ENCODE measurements at places on chromosomes 7 and 10.

GRCh38 chr10:20855398-20856038, 41.6 kb downstream of the NEBL start:
- DNase-seq: no peak

- peak; percentile 20 for DNase-seq
These were observed at the start of gene BMPER for GRCh38 chr7:33905389-33906032. TSS of gene BMPER (plus strand) at chr7:33905539. CDS start at chr7:33905614, 75 bp downstream.

DNA sequence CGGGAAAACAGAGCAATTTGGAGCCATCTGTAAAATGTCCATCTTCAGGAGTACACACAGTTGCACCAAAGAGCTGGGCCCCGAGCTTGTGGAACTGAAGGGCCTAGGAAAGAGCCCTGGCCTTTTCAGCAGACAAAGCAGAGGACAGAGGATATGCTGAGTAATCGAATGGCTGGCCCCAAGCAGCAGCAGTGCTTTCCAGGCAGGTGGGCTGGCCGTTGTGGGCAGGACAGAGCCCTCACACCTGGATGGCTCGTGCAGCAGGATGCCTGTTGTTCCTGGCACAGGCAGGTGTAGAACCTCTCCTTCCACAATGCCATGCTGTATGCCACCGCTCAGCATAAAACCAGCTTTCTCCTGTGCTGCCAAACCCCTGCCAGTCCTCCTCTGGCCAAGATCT, 32.5 kb upstream of the TNS3 start:
- no peak for DNase-seq

DNA sequence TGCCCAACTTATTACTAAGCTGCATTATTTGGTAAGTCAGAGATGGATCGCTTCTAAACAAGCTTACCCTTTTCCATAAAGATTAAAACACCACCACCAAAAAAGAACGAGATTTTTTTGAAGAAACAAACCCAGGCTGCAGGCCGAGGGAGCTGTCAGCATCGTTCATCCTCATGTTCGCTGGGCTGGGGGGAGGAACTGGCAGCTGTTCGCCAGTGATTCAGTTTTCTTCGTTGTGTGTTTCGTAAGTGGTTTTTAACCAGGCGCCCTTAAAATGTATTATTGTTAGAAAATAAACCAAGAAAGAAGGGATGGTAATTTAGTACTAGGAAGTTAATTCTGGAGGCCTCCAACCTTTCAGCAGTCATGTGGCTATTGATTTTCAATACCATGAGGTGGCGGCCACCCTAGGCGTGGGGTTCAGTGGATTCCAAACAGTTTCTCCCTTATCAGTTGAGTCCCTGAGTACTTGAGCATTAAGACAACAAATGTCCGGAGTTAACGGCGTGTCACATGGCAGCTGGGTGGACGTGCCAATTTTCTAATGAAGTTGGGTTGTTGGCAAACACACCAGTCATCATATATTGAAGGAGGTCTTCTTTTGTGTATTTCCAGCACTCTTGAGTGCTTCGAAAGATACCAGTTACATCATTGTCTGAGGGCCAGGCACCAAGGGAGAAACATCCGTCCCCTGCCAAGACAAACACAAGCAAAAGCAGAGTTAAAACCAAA, 173.2 kb downstream of the EBF3 start:
- no peak for DNase-seq

DNA sequence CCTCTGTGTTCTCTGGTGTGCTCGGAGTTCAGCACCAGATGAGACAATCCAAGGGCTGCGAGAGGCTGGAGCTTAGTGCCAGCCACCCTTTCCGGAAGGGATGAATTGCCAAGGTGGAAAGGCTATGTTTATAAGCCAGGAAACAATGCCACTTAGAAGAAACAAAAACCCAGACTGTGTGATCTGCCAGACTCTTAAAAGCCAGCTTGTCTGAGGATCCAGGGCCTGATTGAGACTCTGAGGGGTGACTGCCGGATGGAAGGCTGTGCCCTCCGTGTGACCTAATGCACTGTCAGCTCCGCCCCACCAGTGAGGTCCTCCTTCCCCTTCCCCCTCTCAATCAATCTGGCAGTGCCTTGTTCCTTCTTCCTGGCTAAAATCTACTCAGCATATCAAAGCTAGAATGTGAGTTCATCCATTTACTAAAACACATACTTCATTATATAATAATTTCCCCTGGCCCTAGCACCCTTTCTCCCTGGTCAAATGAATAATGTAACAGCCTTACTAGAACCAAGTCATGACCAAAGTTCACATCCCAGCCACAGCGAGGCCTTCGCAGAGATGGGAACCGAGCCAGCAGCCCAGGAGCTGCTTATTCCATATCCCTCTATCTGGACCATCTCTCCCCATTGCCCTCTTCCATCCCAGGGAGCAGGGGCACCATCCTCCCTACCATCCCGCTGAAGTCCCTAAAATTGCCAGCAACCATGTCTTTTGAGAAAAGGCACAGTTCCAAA, 25.5 kb downstream of the FAM107B start:
- no peak for DNase-seq

Data from hypothalamus (tissue), 51 donors.